ENCODE measurements at places on chromosomes 7 and 10. TPM values are rescaled to one million over a fixed set of nuclear protein-coding genes. Genes with fewer than 3 reads are reported as not detected.
A peak's percentile ranks its signal among the peaks of the same experiment; 100 is the strongest.

Gene CFTR
- not detected for polyA plus RNA-seq

GRCh38 chr7:149635561-149636329 lies 137.6 kb downstream of the ZNF467 start:
- no peak for DNase-seq
- H3K4me3 ChIP-seq, result no peak overlapping the region
- no peaks in the 10 kb centered on the region for H3K36me3 ChIP-seq
- no peaks in the 10 kb centered on the region for H3K4me1 ChIP-seq
- no peak overlapping the region for H3K27ac ChIP-seq

Gene RNF32
- polyA plus RNA-seq, result 1.8 TPM

GRCh38 chr7:143884241-143884968 lies 17.6 kb downstream of the TCAF1 start:
- peaks cover 9% of the 10 kb centered on the region for H3K36me3 ChIP-seq
- no peak for DNase-seq
- no peaks in the 10 kb centered on the region for H3K27me3 ChIP-seq
- no peak overlapping the region for H3K27ac ChIP-seq

Gene APBB1IP
- 25.0 TPM for polyA plus RNA-seq

DNA sequence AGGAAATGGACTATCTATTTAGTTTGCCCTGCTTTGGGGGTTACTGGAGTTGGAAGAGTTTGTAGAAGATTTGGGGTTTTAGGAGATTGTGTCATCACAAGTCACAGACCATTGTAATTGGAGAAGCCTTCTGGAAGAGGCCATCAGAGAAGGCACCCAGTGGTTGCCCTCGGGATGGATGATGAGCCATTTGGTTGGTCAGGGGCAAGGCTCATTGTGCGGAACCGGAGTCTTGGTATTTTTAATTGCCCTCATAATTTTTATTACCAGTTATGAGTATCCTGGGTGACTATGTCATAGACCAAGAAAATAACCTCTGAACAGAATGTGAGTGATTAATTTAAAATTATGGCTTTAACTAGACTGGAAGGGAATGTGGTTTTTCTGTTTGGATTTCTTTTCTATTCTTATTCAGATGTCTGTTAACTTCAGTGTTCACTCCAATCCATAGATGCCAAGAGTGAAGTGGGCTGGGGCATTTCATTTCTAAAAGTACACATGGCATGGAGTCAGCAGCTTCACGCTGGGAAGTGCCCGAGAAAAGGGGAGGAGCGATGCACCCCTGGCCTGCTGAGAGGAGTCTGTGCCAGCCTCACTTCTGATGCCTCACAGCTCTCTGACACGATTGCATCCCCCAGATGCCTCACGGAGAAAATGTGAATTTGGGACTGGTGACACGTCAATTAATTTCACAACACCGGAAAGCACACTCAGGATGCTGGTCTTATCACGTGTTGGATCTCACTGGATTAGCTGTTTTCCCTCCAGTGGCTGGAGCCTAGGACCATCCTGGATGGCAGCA lies 225.6 kb upstream of the IGFBP3 start:
- peak overlapping the region; percentile 22 for H3K4me3 ChIP-seq
- DNase-seq, result peak; percentile 96
- H3K4me1 ChIP-seq, result peaks cover 56% of the 10 kb centered on the region
- H3K27ac ChIP-seq, result peak overlapping the region; percentile 92
- H3K27me3 ChIP-seq, result no peaks in the 10 kb centered on the region

DNA sequence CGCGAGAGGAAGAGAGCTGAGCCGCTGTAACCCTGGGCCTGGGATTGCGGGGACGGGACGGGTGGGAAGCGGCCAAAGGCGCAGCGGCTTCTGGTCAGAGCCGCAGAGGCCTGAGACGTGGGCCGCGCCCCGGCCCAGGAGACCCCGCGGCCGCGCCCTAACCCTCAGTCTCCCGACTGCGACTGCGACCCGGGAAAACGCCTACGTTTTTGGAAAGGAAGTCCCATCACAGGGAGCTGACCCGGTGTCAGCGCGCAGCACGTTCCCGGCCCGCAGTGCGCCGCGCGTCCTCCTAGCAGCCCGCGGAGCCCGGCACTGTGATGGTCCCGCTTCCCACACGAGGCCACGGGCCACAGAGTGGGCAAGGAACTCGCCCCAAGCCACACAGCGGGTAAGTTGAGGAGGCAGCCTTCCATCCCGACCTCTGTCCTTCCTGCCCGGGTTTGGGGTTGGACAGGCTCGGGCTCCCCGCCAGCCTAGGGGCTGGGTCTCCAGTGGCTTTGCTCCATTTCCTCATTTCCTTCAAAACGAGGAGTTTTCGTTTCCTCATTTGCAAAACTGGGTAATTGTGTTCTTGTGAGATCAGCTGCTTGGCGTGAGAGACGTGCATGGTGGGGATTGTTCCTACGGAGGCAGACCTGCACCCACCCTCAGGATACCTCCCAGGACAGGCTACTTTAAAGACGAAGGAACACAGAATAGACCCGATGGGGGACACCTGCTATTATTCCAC lies 1.2 kb downstream of the GPNMB start:
- H3K27me3 ChIP-seq, result no peaks in the 10 kb centered on the region
- H3K36me3 ChIP-seq, result no peaks in the 10 kb centered on the region

Gene SPDYE5
- polyA plus RNA-seq, result 0.38 TPM

DNA sequence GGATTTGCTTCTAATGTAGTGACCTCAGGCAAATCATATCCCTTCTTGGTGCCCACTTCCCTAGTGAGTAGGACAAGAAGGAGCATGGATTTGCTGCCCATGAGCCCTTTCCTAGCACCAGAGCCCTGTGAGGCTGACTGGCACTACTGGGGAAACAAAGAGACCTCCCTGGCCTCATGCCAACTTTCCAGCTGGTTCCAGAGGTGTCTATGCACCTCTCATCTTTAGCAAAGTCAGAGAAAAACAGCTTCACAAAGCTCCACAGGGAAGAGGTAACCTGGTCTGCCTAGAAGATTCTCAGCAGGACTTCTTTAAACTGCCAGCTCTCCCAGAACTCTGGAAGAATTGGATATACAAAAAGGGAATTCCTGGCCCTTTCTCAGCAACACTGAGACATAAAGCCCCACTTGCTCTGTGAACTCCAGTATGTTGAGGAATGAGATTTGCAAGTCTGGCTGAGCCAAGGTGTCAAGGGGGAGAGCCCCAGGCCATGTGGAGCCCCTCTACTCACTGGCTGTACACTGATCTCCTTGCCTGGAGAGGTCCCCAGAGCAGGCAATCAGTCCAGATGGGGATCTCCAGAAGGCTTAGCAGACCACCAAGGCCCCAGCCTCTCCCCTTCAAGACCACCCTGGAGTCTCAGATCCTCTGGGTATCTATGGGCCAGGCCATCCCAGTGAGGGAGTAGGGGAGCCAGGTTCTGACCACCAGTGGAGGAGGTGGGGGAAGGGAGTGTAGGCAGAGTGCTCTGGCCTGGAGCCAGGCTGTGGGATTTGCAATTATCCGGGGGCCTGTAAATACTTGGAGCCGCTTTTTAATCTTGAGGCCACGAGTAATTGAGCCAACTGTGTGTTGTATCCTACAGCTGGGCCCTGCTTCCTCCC lies 24.4 kb upstream of the RBM20 start:
- H3K36me3 ChIP-seq, result no peaks in the 10 kb centered on the region
- no peaks in the 10 kb centered on the region for H3K27me3 ChIP-seq
- peaks cover 8% of the 10 kb centered on the region for H3K4me1 ChIP-seq

DNA sequence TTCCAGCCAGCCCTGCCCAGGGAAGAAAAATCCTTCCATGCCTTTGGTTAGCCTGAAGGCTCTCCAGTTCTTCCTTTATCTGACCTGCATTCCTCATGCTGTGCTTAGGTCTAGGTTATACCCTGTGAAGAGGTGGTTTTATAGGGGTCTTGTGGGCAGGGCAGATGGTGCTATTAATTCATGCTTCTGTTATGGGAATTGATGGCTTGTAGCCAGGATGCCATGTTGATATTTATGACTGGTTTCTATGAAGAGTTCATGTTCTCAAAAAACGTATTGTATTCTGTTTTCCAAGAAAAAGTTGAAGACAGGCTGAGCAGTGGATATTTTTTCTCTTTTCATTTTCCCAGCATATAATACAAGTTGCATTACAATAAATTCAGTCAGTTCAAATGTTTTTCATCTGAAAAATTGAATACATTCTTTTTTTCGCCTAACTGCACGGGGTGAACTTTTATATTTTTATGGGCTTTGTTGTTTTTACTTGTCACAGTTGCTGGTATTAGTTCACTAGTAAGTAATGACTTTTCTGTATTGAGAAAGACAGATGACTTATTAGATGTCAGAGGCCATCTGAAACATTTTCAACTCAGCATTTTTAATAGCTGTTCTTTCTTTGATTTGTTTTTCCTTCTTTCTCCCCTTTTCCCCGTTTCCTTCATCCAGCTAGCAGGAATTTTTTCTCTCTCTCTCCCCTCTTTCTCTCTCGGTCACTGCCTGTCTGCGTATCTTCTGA lies 322.8 kb downstream of the LRMDA start:
- no peaks in the 10 kb centered on the region for H3K36me3 ChIP-seq
- no peaks in the 10 kb centered on the region for H3K4me1 ChIP-seq
- peaks cover 13% of the 10 kb centered on the region for H3K27me3 ChIP-seq
- no peak for DNase-seq

Gene ZNF239
- polyA plus RNA-seq, result 5.7 TPM

GRCh38 chr10:46104071-46104585 lies 58.1 kb upstream of the MSMB start:
- H3K4me1 ChIP-seq, result no peaks in the 10 kb centered on the region
- no peak for DNase-seq
- H3K27me3 ChIP-seq, result no peaks in the 10 kb centered on the region
- no peaks in the 10 kb centered on the region for H3K36me3 ChIP-seq
- no peak overlapping the region for H3K4me3 ChIP-seq

DNA sequence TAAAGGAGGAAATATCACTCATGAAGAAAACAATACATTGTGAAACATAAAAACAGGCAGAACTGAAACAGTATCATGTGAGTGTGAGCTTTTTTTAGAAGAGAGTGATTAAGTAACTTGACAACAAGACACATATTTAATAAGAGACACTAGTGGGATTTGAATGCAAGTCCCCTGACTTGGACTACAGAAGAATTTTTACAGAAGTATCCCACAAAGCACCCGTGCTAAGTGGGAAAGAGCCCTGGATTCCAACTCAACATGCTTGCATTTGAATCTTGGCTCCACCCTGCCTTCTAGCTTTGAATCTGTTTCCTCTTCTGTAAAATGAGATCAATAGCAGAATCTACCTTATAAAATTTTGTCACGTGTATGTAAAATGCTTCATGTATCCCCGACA lies 166.2 kb downstream of the ZNF365 start:
- no peaks in the 10 kb centered on the region for H3K27me3 ChIP-seq
- H3K27ac ChIP-seq, result no peak overlapping the region
- no peak overlapping the region for H3K4me3 ChIP-seq
- H3K36me3 ChIP-seq, result no peaks in the 10 kb centered on the region

GRCh38 chr7:78264105-78264504 lies 465.5 kb downstream of the PHTF2 start:
- no peaks in the 10 kb centered on the region for H3K36me3 ChIP-seq
- no peak overlapping the region for H3K27ac ChIP-seq
- DNase-seq, result no peak

GRCh38 chr7:121078701-121079227 lies 90.3 kb downstream of the CPED1 start:
- H3K4me1 ChIP-seq, result peaks cover 40% of the 10 kb centered on the region
- H3K27ac ChIP-seq, result no peak overlapping the region
- H3K4me3 ChIP-seq, result no peak overlapping the region
- H3K27me3 ChIP-seq, result no peaks in the 10 kb centered on the region

GRCh38 chr10:36779238-36779846 lies 346.1 kb upstream of the ANKRD30A start:
- H3K36me3 ChIP-seq, result no peaks in the 10 kb centered on the region
- no peaks in the 10 kb centered on the region for H3K27me3 ChIP-seq
- H3K27ac ChIP-seq, result no peak overlapping the region
- peaks cover 8% of the 10 kb centered on the region for H3K4me1 ChIP-seq
- DNase-seq, result peak; percentile 82

GRCh38 chr10:100076750-100077149 lies 4.9 kb downstream of the CPN1 start:
- no peaks in the 10 kb centered on the region for H3K36me3 ChIP-seq
- peaks cover 37% of the 10 kb centered on the region for H3K27me3 ChIP-seq
- no peaks in the 10 kb centered on the region for H3K4me1 ChIP-seq
- no peak overlapping the region for H3K27ac ChIP-seq
- no peak overlapping the region for H3K4me3 ChIP-seq

GRCh38 chr7:47281966-47282643 lies 299.8 kb downstream of the TNS3 start:
- H3K27me3 ChIP-seq, result no peaks in the 10 kb centered on the region
- no peak overlapping the region for H3K4me3 ChIP-seq
- H3K36me3 ChIP-seq, result peaks cover 24% of the 10 kb centered on the region
- H3K27ac ChIP-seq, result no peak overlapping the region
